ENCODE measurements at places on chromosomes 6 and 20.

DNA sequence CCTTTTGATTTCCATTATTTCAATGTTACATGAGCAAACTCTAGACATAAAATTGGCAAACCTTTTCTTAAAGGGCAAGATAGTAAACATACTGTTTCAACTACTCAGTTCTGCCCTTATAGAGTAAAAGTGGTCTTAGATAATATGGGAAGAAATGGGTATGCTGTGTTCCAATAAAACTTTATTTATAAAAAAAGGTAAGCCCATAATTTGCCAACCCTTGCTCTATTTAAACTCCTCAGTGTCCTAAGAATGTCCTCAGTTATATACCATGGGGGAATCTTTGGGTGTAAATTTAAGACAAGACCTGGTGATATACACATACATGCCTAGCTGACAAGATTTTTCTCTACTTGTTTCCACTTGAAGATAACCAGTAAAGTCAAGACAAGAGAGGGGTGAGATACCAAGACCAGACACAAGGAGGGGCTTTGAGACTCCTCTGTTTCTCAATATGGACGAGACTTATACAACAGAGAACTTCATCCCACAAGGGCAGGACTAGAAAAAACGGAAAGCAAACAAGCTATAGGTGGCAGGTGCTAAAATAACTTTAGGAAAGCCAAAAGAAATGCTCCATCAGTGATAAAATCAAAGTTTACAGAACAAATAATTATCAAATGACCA is 10.5 kb downstream of the SNX3 start:
- H3K4me1 ChIP-seq, result no peaks in the 10 kb centered on the region
- peak; percentile 28 for DNase-seq
- H3K36me3 ChIP-seq, result 0 out of 2 replicates have a peak, but pooled peaks cover 3% of the 10 kb centered on the region
- no peak overlapping the region for H3K27ac ChIP-seq

DNA sequence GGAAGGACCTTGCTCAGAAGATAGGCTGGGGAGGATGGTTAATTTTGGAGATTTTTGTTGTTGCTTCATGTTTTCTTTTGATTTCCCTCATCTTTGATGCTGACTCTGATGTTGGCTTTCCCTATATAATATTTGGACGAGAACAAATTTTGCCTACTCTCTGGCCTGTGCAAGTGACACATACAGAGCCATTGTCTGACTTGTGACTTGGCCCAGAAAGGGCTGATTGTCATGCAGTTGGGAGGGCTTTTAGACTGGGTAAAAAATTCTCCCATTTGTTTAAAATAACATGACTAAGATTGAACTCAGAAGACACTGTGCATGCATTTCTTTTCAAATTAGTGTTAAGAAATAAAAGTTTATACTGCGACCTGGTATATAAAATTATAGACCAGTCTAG is 98.6 kb upstream of the SUPT3H start:
- no peak overlapping the region for H3K27ac ChIP-seq
- H3K4me3 ChIP-seq, result no peak overlapping the region
- DNase-seq, result no peak
- H3K4me1 ChIP-seq, result peaks cover 4% of the 10 kb centered on the region
- no peaks in the 10 kb centered on the region for H3K36me3 ChIP-seq
- H3K27me3 ChIP-seq, result no peaks in the 10 kb centered on the region

GRCh38 chr20:37392441-37393195 is 46.7 kb downstream of the SRC start:
- no peaks in the 10 kb centered on the region for H3K36me3 ChIP-seq
- H3K4me3 ChIP-seq, result no peak overlapping the region
- no peak for DNase-seq
- no peak overlapping the region for H3K27ac ChIP-seq

DNA sequence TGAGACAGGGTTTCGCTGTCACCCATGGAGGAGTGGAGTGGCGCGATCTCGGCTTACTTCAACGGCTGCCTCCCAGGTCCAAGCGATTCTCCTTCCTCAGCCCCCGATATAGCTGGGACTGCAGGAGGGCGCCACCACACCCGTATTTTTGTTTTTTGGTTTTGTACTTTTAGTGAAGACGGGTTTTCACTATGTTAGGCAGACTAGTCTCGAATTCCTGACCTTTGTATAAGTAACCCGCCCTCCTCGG is 115.4 kb upstream of the BTN3A2 start:
- DNase-seq, result no peak
- H3K27ac ChIP-seq, result no peak overlapping the region
- H3K36me3 ChIP-seq, result no peaks in the 10 kb centered on the region
- no peak overlapping the region for H3K4me3 ChIP-seq

DNA sequence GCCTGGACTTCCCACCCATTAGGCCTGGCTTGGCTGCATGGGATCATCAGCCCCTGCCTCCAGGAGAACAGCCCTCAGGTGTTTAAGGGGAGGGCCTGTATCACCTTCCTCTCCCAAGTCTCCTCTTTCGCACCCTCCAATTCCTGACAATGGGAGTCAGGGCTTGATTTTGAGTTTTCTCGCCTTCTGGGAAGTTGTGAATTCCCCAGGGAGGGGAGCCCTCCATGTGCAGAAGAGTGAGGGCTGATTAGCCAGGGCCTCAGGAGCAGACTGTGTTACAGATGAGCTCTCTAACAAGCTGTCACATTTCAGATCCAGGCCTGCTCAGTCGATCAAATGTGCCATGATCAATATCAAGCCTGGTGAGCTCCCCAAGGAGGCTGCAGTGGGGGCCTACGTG is 42.4 kb downstream of the CNBD2 start:
- no peaks in the 10 kb centered on the region for H3K27me3 ChIP-seq
- H3K36me3 ChIP-seq, result no peaks in the 10 kb centered on the region
- H3K4me1 ChIP-seq, result no peaks in the 10 kb centered on the region
- H3K27ac ChIP-seq, result no peak overlapping the region

GRCh38 chr20:59530782-59531181 is 73.6 kb upstream of the PHACTR3 start:
- H3K4me3 ChIP-seq, result no peak overlapping the region
- peaks cover 7% of the 10 kb centered on the region for H3K27me3 ChIP-seq
- no peak overlapping the region for H3K27ac ChIP-seq

DNA sequence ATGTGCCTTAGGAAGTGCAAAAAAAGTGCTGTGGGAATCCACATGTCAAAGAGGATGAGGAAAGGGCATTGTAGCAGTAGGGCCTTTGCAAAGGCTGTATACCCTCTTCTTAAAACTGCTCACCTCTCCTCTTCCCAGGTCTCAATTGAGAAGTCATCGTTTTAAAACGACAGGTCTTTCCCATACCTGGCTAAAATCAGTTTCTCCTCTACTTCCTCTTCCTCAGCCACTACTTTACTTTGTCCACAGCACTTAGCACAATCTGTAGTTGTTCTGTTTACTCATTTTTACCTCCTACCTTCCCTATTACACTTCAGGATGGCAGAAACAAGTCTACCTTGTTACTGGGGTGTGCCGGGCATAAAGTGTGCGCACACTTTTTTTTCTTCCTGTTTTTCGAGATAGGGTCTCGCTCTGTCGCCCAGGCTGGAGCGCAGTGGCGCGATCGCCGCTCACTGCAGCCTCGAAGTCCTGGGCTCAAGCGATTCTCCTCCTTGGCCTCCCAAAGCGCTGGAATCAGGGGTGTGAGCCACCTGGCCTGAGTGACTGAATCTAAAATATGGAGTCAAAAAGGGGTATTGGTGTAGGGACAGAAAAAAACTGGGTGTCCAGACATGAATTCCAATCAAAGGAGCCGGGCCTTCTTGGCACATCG is 9.8 kb upstream of the ELOVL5 start:
- H3K27ac ChIP-seq, result peak overlapping the region; percentile 88
- peaks cover 16% of the 10 kb centered on the region for H3K4me1 ChIP-seq
- peak overlapping the region; percentile 50 for H3K4me3 ChIP-seq
- no peaks in the 10 kb centered on the region for H3K27me3 ChIP-seq

GRCh38 chr6:119077643-119078375 is 655 bp downstream of the FAM184A start:
- peak overlapping the region; percentile 49 for H3K4me3 ChIP-seq
- H3K27ac ChIP-seq, result no peak overlapping the region
- no peak for DNase-seq
- no peaks in the 10 kb centered on the region for H3K36me3 ChIP-seq
- no peaks in the 10 kb centered on the region for H3K27me3 ChIP-seq

GRCh38 chr6:116461932-116462885 is 1.0 kb downstream of the CALHM6 start:
- no peak overlapping the region for H3K4me3 ChIP-seq
- no peaks in the 10 kb centered on the region for H3K36me3 ChIP-seq
- no peak overlapping the region for H3K27ac ChIP-seq
- H3K27me3 ChIP-seq, result no peaks in the 10 kb centered on the region
- DNase-seq, result no peak

DNA sequence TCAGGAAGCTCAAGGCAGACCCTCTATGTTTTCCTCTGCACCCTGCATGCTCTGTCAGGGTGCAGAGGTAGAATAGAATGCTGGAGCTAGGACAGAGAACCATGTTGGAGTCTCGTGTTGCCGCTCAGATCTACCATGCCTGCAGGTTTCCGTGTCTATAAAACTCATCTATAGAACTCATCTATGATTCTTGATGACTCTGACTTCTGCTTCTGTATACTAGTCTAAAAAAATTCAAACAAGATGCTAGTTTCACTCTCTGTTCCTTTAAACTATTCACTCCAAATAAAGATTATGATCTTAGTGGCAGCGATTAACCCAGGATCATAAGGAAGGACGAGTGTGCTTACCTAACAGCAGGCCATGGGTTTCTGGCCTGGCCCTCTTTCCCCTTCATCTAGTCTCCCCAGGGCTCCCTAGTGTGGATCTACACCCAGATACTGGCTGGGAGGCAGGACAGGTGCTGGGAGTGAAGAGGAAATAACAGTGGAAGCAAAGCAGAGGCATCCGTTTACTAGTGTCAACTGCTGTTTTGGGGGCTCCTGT is 162.7 kb upstream of the SUPT3H start:
- no peaks in the 10 kb centered on the region for H3K36me3 ChIP-seq
- no peaks in the 10 kb centered on the region for H3K4me1 ChIP-seq
- H3K27ac ChIP-seq, result no peak overlapping the region

- no peak overlapping the region for H3K27ac ChIP-seq
- peaks cover under 1% of the 10 kb centered on the region for H3K4me1 ChIP-seq
- no peaks in the 10 kb centered on the region for H3K36me3 ChIP-seq
- no peaks in the 10 kb centered on the region for H3K27me3 ChIP-seq
These were observed 21.9 kb downstream of the SPATA2 start for GRCh38 chr20:49893242-49894072.

DNA sequence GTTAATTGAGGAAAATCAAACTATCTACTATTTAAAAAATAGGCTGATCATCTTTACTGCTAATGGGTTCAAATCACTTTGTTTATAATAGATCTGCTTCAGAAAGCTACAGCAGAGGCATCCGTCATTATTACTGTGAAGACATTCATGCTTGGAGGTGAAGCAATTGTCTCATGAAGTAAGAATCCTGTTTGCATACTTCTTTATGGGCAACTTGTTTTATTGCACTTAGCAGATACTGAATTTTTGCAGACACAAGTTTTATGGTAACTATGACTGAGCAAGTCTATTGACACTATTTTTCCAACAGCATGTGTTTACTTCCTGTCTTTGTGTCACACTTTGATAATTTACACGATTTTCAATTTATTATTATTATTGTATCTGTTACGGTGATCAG is 573.9 kb downstream of the RFPL4B start:
- H3K36me3 ChIP-seq, result no peaks in the 10 kb centered on the region
- H3K4me3 ChIP-seq, result no peak overlapping the region
- DNase-seq, result no peak

- no peaks in the 10 kb centered on the region for H3K27me3 ChIP-seq
- no peak overlapping the region for H3K27ac ChIP-seq
- DNase-seq, result no peak
- no peak overlapping the region for H3K4me3 ChIP-seq
These were observed 33.0 kb downstream of the PIM1 start for GRCh38 chr6:37202788-37203491.

DNA sequence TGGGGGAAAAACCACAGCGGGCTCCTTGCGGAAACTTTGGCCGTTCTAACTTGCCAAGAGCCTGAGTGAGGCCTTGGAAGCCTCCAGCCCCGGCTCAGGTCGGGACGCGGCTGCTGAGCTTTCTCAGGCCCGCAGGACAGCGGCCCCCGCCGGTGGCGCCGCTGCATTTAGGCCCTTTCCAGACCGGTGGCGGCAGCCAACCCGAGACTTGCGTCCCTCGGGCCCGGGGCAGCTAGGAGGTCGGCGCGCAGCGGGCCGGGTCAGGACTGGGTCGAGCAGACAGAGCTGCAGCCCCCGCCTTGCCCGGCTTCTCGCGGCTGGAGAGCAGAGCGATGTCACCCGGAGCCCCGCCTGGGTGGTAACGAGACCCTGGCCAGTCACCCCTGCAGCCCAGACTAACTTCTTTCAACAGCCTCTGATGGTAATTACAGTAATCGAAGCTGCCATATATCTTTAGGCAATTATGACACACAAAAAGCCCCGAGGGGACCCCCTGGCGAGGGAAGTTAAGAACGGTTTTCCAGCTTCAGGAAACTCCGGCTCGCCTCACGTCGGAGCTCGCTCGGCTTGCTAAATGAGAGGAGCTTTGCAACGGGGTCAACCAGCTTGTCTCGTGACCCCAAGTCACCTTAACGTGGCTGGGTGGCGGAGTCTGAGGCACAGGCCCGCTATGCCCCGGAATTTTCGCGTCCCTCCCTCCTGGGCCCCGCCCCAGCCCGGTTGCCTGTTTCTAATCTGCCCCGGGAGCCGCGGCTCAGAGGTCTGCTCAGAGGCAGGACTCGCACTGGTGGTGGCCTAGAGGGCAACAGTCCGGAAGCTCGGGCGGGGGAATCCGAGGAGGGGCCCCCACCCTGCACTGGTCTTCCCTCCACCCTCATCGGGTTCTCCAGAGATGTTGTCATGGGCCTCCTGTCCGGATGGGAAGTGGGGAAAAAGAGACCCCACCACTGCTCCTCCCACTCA is 3.0 kb downstream of the NR2E1 start:
- H3K4me1 ChIP-seq, result no peaks in the 10 kb centered on the region
- no peaks in the 10 kb centered on the region for H3K27me3 ChIP-seq
- H3K4me3 ChIP-seq, result no peak overlapping the region
- no peak for DNase-seq
- H3K27ac ChIP-seq, result no peak overlapping the region
- no peaks in the 10 kb centered on the region for H3K36me3 ChIP-seq

DNA sequence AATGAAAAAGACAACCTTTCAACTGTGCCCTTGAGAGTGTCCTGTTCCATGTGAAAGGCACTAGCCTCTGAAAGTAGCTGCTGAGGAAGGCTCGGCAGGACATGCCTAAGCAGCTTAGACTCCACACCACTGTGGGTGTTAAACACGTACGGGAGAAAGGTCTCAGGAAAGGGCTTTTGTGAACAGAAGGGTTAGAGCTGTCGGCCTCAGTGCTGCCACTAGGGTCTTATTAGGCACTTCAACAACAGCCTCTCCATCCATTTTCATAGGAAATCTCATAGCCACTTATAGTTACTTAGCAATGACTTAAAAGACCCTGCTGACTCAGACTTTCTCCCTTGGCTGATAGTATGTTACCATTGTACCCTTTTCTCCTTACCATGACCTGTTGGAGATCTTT is 662.8 kb downstream of the TBC1D32 start:
- H3K27me3 ChIP-seq, result no peaks in the 10 kb centered on the region
- H3K36me3 ChIP-seq, result no peaks in the 10 kb centered on the region
- no peak overlapping the region for H3K4me3 ChIP-seq
- peaks cover 5% of the 10 kb centered on the region for H3K4me1 ChIP-seq

- no peaks in the 10 kb centered on the region for H3K27me3 ChIP-seq
- no peaks in the 10 kb centered on the region for H3K36me3 ChIP-seq
- no peak overlapping the region for H3K27ac ChIP-seq
- DNase-seq, result no peak
These were observed 55.4 kb upstream of the TULP4 start for GRCh38 chr6:158256746-158257424.

GRCh38 chr6:36697481-36697903 is at the start of gene RAB44:
TSS of gene RAB44 (plus strand) at chr6:36697826. CDS start at chr6:36704236, 6,410 bp downstream.
- DNase-seq, result no peak
- H3K27me3 ChIP-seq, result no peaks in the 10 kb centered on the region
- H3K4me3 ChIP-seq, result no peak within 1 kb of the TSS
- H3K27ac ChIP-seq, result no peak within 1 kb of the TSS
- no peaks in the 10 kb centered on the region for H3K4me1 ChIP-seq
